ENCODE measurements at places on chromosomes 12 and 14. TPM values are rescaled to one million over a fixed set of nuclear protein-coding genes. Genes with fewer than 3 reads are reported as not detected.
A peak's percentile ranks its signal among the peaks of the same experiment; 100 is the strongest.

GRCh38 chr14:76537906-76538647 lies 162.1 kb downstream of the ESRRB start:
- no peak for DNase-seq

DNA sequence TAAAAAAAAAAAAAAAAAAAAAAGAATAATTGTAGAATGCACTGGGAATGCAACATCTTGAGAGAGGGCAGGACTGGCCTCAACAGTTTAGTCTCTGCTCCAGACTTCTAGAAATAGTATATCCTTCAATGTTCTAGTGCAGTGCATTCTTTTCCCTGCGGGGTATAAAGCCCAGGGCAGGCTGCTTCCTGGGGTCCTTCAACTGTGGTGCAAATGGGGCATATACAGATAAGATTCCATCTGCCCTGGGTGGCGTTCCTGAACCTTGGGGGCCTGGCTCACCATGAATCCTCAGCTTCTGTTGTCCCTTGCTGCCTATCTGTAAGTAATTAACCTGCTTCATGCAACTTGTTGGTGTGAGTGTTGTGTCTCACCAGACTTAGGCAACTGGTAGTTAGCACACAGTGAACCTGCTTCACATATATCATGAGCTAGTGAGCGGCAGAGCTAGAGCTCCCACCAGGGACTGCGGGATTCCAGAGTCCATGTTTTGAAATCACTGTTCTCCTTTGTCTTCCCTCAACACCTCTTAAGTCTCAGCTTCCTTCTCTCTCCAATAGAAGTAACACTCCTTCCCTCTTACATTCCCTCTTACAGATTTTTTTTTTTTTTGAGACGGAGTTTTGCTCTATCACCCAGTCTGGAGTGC lies 177.6 kb downstream of the SUDS3 start:
- DNase-seq, result no peak

DNA sequence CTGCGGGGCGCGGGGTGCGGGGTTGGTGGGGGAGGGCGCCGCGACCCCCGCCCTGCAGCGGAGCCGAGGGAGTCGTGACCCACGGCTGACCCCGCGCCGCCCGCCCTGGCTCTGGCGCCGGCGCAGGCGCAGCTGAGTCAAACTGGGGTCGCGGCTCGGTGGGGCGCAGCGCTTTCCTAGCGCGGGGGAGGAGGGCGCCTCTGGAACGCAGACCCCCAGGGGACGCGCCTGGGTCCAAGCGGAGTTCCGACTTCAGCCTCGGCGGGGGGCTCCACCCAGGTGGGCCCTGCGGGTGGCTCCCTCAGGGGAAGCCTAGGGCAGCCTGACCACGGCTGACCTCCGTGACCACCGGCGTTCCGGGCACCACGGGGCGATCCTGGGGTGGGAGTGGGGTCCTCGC lies 467 bp upstream of the ANHX start:
- DNase-seq, result peak; percentile 32

DNA sequence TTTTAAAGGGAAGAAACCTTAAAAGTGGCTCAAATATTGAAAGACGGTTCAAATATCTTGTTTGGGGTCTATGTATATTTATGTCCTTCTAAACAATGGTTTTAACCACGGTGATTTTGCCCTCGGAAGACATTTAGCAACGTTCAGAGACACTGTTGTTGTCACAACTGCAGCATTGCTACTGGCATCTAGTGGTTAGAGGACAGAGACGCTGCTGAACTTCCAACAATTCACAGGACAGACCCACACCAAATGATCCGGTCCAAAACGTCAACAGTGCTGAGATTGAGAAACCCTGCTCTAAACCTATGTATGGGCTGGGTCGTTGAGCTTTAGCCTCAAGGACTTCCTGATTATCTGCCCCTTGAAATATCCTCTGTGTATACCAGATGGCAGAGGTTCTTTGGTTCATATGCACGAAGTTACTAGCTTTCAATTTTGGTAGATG lies 1.7 kb downstream of the ANGEL1 start:
- DNase-seq, result peak; percentile 50

DNA sequence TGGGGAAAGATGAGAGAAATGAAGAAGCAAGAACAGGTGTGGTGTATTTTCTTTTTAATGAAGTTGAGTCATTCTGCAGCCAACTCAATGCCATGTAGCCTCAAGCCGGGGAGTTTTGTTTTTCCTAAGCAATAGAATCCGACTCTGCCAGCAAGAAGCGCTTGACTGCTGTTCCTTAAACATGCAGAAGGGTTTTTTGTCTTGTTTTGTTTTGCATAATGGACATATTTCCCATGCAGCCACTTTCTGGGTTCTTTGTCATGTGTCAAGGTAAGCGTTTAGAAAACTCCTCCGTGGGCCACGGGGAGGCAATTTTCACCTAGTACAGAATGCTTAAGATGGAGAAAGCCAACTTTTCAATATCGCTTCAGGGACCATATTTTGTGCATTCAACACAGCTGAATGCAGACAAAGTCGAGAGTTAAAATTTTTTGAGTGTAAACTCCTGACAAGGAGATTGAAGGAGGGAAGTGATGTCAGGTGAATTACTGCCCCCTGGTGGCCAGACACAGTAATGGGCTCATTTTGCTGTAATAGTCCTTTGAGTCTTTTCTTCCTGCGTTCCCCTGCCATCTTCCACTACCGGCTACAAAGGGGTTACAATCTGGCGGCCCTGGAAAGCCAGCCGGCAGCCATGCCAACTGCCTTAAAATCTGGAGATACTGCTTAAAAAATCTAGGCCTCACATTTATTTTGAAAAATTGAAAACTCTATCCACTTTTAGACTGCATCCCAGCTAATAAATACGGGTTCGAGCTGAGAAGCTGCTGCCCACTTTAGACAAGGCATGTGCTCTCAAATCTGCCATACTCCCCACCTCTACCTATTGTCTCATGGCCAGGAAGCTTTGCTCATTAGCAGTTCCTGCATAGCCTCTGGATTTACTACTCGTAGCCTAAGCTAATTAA lies 3.2 kb upstream of the FICD start:
- peak; percentile 81 for DNase-seq

GRCh38 chr12:90404071-90404470 lies 550.9 kb downstream of the CCER1 start:
- DNase-seq, result no peak

GRCh38 chr12:63944586-63945228 lies 100.2 kb downstream of the SRGAP1 start:
- DNase-seq, result no peak

Gene GARIN6
- not detected for total RNA-seq

Gene KRT79
- total RNA-seq, result not detected
